A549 treated with RU486 at 1 μM for 4 hours (cell line): ENCODE measurements at places on chromosomes 6 and 20. TPM values are rescaled to one million over a fixed set of nuclear protein-coding genes. Genes with fewer than 3 reads are reported as not detected.

The MOXD1 gene
- 1.5 to 2.6 TPM (median 1.8 TPM) in 5 replicates for total RNA-seq

The LIN28B gene
- 1.4 to 2.0 TPM (median 1.7 TPM) in 5 replicates for total RNA-seq

The SMLR1 gene
- not detected in 5 replicates for total RNA-seq

The MC3R gene
- total RNA-seq = not detected in 5 replicates

The COX4I2 gene
- not detected in 5 replicates for total RNA-seq

The MUC21 gene
- total RNA-seq = not detected in 5 replicates

The TMEM217 gene
- total RNA-seq = 0.80 to 1.1 TPM (median 0.97 TPM) in 5 replicates

The VSX1 gene
- total RNA-seq = 0.74 to 1.6 TPM (median 1.1 TPM) in 5 replicates

The JAG1 gene
- total RNA-seq = 35.2 to 57.3 TPM (median 51.9 TPM) in 5 replicates
